Stimulated activated CD8-positive, alpha-beta memory T cell treated with anti-CD3 and anti-CD28 coated beads, Interleukin-15, amount 100 ng/mL, for 1 hour (primary cell): ENCODE measurements at places on chromosomes 12 and 14.

DNA sequence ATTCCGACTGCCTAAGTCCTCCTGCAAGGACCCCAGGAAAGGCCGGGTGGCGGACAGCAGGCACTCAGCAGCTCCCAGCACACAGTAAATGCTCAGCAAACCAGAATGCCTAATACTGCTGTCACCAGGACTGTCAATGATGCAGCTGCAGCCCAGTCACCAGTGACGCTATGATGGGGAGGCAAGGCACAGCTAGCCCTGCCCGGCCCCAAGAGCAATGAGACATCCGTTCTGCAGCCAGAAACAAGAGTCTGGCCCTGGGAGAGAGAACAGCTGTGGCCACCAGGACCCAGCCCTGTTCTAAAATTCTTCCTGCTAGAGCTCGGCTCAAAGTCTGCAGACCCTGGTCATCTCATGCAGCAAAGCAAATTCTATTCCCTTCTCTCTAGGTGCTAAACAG, 69.8 kb downstream of the NCOR2 start:
- no peak for DNase-seq

DNA sequence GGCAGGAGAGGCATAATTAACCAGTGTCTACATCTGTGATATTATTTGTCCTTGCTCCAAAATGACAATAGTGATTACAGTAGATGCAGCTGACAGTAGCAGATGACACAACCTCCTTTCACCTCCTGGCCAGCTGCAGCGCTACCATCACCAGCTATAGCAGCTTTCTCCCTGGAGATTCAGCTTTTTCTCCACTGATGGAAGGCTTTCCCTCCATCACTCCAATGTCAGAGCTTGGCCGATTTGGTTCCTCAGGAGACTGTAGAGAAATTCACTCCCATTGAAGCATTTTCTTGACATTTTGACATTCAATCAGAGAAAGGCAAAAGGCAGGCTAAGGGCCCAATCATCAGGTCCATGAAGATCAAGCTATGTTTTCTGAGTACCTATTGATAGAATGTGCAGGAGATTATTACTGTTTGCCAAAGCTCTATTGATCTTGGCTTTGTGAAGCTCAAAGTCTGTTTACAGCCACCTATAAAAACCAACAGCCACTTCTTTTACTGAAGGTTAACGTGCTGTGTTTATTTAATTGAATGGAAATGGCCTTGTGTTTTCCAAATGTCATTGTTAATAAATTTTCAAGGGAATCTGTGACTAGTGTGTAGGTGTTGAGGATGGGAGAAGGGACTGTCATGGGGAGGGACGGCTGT, 785.1 kb downstream of the DIO2 start:
- no peak for DNase-seq

DNA sequence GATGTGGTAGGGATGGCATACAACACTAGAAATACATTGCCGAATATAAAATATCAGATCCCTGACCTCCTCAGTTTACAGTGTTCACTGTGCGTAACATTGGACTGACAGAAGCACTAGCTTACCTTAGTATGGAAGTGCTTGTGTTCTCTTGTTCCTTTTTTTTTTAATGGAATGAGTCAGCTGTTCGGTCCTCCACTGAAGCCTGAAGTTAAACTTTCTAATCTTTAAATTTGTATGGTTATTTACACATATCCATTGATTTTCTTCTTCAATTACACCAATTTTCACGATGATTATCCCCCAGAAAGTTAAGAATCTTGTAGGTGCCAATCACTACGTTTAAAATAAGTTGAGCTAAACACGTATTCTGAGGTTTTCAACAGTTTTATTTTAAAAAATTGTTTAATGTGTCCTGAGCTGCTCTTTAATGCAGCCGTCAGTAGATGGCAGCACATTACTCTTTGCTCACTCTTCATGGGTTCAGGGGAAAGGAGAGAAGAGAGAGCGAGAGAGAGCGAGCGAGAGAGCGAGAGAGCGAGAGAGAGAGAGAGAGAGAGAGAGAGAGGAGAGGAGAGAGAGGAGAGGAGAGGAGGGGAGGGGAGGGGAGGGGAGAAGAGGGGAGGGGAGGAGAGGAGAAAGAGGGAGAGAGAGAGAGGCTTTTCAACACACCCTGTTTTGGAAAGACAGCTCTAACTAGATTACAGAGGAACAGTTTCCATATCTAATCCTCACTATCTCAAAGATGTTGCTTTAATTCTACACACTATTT, 134.7 kb upstream of the SCAF11 start:
- peak; percentile 22 for DNase-seq

GRCh38 chr12:42325653-42326474, at the start of the genes PPHLN1 and ZCRB1:
Gene PPHLN1 (plus strand): TSS chr12:42326167. CDS start chr12:42335903, 9,736 bp downstream.
Gene ZCRB1 (minus strand): TSS chr12:42326094. CDS start chr12:42324102, 1,992 bp downstream.
- peak; percentile 52 for DNase-seq

GRCh38 chr12:50579757-50580267, 75.0 kb downstream of the DIP2B start:
- DNase-seq, result no peak

DNA sequence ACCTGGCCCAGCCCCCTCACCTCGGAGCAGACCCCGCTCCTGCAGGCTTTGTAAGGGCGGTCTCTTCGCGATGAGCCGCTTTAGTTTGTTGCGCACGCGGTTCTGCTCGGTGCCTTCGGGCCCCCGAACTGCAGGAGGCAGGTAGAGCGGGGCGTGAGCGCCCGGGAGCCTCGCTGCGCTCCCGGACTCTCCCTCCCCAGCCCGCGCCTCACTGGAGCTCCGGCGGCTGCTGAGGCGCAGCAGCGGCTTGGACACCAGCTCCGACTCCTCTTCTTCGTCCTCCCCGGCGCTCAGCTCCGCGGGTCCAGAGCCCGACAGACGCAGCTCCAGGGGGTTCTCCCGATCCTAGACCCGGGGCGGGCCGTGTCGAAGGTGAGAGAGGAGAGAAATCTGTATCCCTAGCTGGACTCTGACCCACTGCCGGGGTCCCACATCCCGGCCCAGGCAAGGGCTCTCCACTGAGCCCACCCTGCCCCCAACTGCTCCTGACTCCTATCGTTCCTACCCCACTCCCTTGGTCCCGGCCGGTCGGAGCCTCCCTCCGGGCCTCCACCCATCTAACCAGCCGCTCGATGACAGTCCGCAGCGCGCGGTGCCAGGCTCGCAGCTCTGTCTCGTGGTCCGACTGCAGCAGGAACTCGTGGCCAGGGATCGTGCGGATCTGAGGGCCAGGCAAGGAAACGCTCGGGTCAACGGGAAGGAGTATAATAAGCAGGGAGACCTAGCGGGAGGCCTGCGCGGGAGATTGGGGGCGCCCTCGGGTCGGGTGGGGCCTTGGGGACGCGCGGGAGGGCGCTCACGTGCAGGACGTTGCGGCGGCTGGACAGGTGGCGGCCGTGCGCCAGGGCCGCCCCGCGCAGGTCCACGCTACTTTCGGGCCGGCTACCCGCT, 4.2 kb downstream of the ARHGAP9 start:
- DNase-seq, result no peak

- DNase-seq, result no peak
Measured at GRCh38 chr12:49375406-49375805, 8.1 kb downstream of the SPATS2 start.

GRCh38 chr12:39931231-39931630, 174.7 kb downstream of the SLC2A13 start:
- DNase-seq, result no peak

- DNase-seq, result no peak
Measured at GRCh38 chr12:76554405-76555230, 5.0 kb downstream of the OSBPL8 start.

DNA sequence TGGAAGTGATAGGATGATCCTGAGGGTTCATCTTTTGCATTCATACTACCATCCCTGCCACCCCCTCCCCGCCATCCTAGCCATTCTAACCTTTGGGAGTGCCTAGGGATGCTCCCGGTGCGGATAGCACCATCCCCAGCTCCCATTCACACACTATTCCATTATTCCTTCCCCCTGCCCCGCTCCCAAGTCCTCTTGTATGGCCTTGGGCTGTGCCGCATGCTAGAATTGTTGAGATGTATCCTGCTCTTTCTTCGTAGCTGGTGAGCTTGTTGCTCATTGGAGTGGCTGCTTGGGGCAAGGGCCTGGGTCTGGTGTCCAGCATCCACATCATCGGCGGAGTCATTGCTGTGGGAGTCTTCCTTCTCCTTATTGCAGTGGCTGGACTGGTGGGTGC, 644 bp downstream of the TSPAN31 start:
- DNase-seq, result no peak

GRCh38 chr14:30034152-30034551, 106.5 kb upstream of the PRKD1 start:
- DNase-seq, result no peak

GRCh38 chr12:94870511-94870910, 133.0 kb downstream of the NDUFA12 start:
- DNase-seq, result no peak

GRCh38 chr14:44889595-44890471, 71.9 kb downstream of the KLHL28 start:
- no peak for DNase-seq

GRCh38 chr12:94571556-94571955, 78.8 kb downstream of the TMCC3 start:
- no peak for DNase-seq

- no peak for DNase-seq
Measured at GRCh38 chr12:47247418-47247817, 167.7 kb upstream of the AMIGO2 start.

DNA sequence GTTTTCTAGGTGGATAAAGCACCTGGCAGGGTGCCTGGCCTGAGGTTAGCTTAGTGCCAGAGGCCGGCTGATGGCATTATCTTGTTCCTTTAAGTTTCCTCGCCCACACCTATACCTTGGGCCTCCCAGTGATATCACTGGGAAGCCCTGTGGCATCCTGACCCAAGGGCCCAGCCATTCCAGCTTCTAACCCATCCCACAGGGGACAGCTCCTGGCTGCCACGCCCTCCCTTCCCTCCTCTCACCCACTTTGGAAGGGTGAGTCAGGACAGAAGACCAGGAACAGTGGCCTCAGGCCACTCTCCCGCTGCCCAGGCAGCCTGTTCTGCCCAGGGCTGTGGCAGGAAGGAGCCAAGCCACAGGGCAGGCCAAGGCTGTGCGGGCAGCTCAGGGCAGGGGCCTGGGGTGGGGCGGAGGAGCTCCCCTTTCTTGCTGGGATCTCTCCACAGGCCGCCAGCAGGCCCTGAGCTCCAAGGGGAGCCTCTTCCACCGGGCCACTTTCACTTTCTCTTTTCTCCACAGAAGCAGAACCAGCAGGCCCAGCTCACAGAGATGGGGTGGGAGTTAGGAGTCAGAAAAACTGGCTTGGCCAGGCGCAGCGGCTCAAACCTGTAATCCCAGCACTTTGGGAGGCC, 75.1 kb downstream of the IRF2BPL start:
- DNase-seq, result no peak

GRCh38 chr12:112111931-112112330, 3.3 kb upstream of the NAA25 start:
- no peak for DNase-seq

DNA sequence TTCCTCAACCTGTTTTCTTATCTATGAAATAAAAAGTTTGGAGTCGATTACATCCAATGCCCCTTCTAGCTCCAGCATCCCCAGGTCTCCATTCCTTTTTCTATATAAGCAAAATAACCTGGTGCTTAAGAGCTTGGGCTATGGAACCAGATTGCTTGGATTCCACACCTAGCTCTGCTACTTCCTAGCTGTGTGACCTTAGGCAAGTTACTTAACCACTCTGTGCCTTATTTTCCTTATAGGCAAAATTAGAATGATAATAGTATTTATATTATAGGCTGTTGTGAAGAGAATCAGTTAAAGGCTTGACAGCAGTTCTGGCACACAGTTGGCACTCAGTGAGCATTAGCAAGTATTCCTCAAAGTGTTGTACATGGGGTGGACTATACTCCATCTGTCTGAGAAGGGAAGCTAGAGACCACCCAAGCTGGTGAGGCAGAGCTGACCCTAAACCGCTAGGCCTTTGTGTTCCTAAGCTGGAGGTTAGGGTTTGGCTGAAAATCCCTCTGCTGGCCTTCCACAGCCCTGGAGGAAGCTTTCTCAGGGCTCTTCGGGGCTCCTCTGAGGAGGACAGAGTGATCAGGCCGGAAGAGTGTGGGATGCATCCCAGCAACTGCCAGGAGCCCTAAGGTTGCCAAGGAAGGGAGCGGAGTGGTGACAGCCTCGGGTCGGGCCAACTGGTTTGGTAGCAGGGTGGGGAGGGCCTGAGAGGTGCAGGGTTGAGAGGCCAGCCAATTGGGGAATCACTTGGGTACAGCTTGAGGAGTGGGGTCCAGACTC, 6.0 kb upstream of the KRT4 start:
- no peak for DNase-seq

DNA sequence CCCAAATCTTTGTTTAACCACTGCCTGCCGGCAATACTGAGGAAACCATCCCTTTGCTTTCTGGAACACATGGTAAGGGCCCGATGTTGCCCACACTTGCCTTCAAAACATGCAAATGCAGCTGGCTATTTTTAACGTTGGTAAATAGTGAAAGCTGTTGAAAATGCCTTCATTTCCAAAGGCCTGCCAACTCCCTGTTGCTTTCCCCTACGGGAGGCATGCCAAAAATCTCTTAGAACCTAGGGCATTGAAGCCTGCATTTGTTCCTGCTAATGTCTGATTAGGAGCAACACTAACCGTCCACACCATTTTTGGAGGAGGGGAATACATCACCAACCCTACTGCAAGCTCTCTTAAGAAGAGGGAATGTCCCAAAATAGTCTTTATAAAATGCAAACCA, 152.6 kb upstream of the NOS1 start:
- DNase-seq, result no peak

DNA sequence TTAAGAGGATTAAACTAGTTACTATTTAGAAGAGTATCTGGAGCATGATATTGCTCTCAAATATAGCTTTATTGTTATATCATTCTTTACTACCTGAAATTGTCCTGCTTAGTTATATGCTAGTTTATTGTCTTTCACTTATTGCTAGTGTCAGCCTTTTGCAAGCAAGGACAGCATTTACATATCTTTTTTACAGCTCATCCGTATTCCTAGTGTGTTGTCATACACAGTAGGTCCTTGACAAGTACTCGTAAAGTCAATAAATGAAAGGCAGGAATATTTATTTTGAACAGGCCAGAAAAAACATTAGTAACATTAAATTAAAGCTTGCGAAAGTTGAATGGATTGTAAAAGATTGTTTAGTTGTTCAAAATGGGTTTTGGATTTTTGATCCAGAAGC, 35.0 kb downstream of the CRADD start:
- DNase-seq, result no peak

- no peak for DNase-seq
Measured at GRCh38 chr12:60539592-60539991, 943.8 kb downstream of the SLC16A7 start.

GRCh38 chr12:109885616-109886015, 5.3 kb upstream of the GLTP start:
- no peak for DNase-seq

DNA sequence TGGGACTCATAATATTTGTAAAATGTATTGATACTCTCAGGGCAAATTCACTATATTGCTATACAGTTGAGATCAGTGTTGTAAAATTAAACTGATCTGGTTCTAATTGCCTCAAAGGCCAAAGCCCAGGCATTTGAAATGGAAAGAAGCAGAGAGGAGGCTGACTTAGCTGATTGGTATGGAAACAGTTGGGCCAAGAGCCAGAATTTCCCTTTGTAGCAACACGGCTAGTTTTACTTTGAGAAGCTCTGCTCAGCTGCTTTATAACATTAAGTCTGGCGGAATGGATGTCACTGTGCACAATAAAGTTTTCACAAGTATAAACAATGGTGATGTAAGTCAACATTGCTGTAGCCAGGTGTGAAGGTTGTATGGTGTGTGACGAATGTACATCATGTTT, 186.4 kb downstream of the MSRB3 start:
- no peak for DNase-seq
